ENCODE measurements at places on chromosomes 3 and 15.

DNA sequence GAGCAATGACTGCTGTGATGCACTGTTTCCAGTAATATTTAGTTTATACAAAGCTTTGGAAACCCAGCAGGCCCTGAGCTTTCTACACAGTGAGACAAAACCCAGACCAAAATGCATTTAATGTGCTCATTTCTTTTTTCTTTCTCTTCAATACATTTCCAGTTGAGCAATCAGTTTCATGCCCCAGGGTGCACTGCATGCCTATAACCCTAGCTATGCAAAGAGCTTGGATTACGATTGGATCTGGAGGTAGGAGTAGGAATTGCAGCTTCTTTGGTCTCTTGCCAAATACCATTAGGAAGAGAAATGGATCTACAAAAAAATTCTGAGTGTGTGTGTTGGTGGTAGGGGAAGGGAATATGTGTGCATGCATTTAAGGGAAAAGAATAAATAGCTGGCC lies 1001.4 kb downstream of the SQOR start:
- no peak for DNase-seq

DNA sequence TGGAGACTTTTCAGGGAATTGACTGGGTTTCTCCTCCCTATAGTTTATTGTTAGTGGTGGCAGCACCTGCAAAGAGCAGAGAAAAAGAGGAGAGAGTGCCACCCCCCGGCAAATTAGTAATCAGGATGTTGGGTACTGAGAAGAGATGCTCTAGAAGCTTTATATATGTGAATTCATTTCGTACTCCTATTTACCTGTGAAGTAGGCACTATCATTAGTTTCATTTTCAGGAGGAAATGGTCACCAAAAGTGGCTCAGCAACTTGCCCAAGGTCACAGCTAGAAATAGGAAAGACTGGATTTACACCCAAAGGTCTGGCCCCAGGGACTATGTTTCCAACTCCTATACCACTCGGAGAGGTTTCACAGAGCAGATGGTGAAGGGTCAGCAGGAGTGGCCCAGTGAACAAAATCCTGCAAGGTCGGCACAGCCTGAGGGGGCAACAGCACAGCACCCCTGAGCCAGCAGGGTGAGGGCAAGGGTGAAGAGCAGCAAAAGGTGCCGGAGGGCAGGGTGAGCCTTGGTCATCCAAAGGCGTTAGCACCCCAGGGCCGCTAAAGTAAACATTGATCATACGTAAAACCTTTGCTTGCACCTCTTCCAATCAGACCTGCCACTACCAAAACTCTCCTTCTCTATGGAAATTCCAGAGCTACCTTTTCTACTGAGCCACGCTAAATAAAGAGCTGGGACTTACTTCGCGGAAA lies 23.6 kb downstream of the VGLL4 start:
- DNase-seq, result no peak

- DNase-seq, result no peak
Measured at GRCh38 chr3:188421151-188421821, 267.3 kb downstream of the LPP start.

DNA sequence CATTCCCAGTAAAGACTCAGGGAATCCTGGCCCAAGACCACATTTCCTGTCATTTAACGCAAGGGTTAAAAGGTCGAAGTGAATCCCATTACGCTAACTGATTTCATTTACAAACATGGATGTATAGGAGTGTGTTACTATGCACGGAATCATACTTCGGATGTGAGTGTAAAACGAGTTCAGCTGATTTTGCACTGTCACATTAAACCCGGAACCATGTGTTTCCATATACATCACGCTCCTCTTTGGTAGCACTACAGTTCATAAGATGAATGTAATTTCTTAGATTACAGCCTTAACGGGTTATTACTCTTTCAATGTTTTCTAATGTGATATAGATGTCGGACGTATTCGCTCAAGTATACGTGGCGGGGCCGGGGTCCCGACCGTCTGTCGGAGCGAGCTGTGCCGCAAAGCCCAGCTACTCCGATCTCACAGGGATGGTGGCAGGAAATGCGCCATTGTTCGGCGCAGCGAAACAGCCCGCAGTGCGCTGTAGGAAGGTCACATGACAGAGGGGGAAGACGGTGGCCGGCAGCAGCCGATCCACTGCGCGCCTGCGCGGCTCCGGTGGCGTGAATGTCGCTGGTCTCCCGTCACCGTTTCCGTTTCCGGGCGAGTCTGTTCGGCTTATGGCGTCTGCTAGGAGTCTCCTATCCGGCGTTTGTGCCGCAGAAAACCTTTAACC lies 97.3 kb downstream of the NPAP1 start:
- DNase-seq, result peak; percentile 86

GRCh38 chr15:40338041-40338657 lies 2.6 kb downstream of the CCDC9B start:
- peak; percentile 90 for DNase-seq

GRCh38 chr15:60713119-60714084 lies 234.5 kb upstream of the ICE2 start:
- no peak for DNase-seq

DNA sequence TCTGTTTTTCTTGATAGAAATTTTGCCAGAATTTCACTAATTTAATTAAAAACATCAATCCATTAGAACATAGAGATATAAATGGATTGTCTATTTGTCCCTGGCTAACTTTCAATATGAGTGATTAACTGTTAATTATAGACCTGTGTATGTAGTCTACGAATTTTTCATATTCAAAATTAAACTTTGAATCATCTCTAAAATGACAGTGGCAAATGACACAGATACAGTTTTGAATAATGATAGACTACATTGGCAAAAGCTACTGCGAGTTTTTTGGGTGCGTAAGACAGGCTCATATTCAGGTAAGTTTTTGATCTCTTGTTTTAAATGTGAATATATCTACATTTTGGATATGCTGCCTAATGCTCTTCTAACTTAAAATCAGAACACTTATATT lies 86.0 kb upstream of the TBC1D5 start:
- no peak for DNase-seq

DNA sequence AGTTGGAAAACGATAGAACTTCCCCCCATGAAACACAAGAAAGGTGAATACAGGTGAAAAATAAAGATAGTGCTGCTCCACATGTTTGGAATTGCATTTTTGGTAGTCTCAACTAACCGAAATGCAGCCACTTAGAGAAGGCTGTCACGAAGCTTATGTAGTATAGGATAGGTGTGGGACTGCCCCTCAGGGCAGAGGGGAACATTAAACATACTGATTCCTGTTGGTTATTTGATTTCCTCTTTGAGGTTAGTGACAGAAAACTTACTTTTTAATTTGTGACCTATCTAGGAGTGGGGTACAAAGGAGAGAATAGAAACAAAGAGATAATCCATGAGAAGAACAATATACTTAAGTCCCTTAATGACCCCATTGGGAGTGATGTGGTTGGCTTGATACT lies 85.8 kb upstream of the SATB1 start:
- DNase-seq, result no peak

GRCh38 chr3:37611771-37612170 lies 249.9 kb upstream of the CTDSPL start:
- no peak for DNase-seq

DNA sequence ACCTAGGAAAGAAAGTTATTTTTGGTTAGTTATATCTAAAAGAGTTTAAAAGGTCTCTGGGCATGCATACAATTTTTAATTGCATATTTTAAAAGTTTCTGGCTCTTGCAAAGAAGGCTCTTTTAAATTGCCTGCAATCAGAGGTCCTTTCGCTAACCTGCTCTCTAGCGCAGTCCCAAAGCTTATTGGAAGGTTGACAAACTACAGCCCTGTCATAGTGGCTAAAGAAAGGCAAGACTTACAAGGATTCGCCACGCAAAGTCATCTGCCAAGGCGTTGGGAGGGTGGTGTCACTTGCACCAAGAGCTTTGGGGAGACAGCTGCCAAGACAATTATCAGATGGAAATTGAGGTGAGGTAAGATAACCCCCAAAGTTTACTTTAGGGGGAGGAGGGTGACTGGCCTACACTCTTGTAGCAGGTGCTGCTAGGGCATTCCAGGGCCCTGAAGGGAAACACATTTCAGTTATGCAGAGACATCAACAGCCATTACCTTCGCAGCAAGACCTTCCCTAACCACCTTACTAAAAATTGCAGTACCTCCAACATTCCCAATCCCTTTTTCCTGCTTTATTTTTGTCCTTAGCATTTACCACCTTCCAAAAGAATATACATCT lies 606.2 kb downstream of the MAGI1 start:
- no peak for DNase-seq

DNA sequence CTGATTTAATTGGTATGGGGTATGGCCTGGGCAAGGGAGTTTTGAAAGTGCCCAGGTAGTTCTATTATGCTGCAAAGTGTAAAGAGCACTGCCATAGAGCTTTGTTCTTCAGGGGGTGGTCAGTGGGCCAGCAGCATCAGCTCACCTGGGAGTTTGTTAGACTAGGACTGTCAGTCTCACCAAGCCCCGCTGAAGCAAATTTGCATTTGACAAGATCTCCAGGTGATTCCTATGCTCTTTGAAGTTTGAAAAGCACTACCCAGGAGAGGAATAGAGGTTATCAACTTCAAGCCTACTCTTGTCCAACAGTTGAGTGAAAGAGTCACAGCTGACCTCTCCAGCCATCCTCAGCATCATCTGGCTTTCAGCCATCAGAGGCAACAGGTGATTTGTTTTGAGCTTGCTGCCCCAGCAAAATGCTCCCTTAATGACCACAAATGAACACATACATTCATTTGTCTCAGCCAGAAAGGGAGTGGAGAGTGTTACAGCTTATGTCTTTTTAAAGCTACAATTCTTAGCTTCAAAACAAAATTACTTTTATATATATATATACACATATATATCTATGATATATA lies 8.0 kb downstream of the ZSCAN2 start:
- no peak for DNase-seq

DNA sequence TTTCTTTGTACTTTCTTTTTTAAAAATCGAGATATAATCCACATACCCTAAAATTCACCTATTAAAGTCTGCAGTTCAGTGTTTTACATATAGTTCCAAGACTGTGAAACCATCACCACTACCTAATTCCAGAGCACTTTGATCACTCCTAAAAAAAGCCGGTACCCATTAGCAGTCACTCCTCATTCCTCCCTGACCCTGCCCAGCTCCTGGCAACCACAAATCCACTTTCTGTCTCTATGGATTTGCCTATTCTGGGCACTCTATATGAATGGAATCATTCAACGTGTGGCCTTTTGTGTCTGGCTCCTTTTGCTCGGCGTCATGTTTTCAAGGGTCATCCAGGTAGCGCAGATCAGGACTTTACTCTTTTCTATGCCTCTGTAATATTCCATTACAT lies 17.3 kb downstream of the TRPM1 start:
- DNase-seq, result no peak

DNA sequence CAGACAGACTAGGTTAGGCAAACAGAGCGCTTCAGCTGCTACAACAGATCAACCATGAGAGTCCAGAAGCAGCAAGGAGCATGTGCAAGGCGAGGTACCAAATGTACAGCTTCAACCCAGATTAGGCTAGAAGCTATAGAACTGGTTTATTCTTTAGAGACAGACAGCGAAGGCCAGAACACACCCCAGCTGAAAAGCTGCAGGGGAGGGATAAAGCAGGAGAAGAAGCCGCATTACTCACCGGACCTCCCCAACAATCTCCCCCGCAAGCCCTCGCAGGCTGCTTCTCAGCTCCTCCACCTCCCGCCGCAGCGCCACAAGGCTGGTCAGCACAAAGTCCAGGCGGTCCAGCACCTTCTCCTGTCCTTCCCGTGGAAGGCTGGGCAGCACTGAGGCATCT lies 3.3 kb downstream of the RMDN3 start:
- DNase-seq, result no peak

DNA sequence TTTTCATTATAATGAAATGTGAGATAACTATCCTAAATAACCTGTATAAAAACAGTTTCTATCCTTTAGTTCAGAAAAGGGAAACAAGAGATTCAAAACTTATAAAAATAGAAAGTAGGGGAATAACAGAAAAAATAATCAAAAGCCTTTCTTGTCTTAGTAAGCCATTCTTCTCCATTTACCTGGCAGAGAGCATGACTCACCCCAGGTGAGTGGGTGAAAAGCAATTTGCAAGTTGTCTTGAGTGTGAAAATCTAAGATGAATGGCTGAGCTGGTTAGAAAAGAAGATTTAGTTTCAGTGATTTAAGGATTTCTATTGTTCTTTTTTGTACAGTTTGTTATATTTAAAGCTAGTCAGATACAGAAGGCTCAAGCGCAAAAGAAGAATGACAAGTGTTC lies 702.0 kb downstream of the GRM7 start:
- DNase-seq, result no peak

DNA sequence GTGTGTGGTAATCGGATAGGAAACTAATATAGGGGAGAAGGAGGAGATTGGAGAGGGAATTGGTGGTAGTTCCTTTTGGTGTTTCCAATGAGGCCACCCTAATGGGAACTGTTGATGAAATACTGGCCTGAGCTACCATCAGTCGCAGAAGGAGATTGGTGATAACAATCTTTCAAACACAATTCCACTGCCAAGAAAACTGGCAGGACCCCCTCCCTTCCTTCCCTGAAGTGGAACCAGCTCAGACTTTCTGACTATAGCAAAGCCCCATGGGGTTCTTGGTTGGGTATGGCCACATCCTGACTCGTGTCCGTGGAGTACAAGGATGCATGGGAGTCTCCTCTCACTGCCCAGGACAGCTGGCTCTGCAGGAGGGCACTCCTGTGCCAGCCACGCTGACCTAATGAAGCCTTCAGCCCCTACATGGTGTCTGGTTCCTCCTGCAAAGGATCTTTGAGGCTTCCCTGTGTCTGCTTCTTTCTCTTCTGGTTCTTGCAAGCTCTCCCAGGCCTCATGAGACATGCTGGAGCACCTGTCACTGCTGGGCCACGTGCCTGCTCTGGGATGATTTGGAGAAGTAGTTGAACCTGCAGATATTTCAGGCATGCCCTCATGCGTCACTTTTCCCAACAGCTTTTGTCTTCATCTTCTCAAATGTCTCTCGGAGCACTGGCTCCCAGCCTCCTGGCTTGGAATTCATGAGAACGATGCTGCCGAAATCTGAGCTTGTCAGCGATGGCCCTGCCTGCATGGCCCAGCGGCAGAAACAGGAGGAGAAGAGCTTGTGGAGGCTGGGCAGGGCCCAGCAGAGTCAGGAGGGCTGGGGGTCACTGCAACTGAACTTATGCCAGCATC lies 90.0 kb upstream of the ADPGK start:
- DNase-seq, result no peak

DNA sequence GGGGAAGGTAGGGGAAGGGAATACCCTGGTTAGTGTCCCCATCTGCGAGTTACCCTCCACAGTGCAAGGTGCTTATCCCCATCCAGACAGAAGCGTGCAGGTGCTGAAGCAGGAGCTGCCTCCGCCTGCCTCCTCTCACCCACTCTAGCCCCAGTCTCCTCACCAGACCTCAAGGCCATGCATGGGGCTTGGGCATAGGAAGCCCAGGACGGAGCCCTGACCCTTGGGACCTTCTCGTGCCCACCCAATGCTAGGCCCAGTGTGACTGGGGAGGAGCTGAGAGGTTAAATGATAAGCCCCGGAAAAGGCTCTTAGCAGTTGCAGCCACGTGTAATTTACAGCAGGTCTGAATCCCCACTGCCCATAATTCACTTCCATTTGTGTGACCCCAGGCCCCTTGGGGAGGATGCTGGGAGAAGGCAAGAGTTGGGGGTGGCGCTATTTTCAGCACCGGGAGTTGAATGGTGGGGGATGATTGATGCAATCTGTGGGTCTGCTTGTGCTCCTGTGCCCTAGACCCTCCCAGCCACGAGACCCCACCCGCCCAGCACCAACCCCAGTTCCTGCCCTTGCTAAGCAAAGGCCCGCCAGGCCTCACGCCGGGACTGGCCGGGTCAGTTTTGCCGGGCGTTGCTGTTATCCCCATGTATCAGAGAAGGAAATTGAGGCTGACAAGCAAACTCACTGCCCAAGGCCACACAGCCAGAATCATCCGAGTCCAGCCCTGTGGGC lies 14.5 kb upstream of the PLXND1 start:
- no peak for DNase-seq

Measured in glutamatergic neuron (in vitro differentiated cells).